ENCODE measurements at places on chromosomes 7 and 10. TPM values are rescaled to one million over a fixed set of nuclear protein-coding genes. Genes with fewer than 3 reads are reported as not detected.

The MUC12 gene
- 2,027 TPM for total RNA-seq

The NUDT13 gene
- total RNA-seq, result 3.8 TPM

DNA sequence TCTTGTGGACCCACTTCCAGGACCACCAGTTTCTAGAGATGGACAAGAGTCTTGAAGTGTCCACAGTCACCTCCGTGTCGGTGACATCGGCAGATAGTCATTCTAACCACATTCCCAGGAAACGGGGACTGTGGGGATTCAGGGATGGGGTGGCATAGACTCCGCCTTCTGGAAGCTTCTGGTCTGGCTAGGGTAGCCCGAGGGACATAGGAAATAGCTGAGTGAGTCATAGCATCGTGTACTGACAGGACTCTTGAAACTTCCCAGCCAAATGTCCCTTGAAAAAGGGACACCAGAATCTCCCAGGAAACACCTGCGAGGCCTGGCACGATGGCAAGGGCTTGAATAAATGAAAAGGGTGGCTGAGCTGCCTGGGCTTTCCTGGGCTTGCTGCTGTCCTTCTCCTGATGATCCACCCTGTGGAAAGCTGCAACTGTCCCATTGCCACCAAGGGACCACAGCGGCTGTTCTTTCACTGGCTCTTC lies 84.1 kb upstream of the LRRC4 start:
- no peak for DNase-seq

DNA sequence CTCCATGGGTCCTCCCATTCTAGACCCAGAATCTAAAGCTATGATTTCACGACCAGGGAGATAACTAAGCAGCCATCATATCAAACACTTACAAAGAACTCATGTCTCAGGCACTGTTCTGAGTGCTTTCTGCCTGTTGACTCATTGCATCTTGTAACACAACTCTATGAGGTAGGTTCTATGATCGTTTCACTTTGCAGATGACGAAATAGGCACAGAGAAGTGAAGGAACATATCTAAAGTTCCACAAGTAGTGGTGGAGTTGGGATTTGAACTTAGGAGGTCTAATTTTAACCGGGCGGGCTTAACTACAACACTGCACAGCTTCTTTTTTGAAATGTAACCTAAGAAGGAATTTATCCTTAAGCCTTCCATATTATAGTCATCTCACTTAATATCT lies 2.9 kb downstream of the RBP4 start:
- DNase-seq, result no peak

Data from left colon (tissue), 2 donors.